Melanocyte of skin (primary cell): ENCODE measurements at places on chromosomes 4 and X. TPM values are rescaled to one million over a fixed set of nuclear protein-coding genes. Genes with fewer than 3 reads are reported as not detected.

Gene UGT2B15
- total RNA-seq: not detected in 2 replicates

Gene MTNR1A
- not detected in 2 replicates for total RNA-seq

Gene CLNK
- not detected in 2 replicates for total RNA-seq

Gene KCTD8
- total RNA-seq: not detected in 2 replicates
